ENCODE measurements at places on chromosomes 4 and X.
A peak's percentile ranks its signal among the peaks of the same experiment; 100 is the strongest.

DNA sequence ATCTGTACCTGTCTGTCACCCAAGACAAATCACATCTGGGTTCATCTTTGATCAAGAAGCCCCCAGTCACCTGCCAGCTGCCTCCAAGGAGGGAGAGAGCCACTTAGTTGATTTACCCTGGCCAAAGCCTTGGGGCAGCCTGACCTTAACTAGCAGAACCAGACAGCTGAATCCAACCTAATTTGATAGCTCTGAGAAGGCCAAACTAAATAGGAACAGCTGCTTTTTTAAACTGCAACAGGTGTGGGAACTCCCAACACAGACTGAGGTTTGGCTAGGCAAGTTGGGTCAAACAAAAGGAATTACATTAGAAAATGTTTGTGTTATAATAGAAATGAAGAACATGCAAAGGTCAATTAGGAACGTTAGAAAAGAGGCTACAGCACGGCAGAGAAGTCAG is 375.7 kb downstream of the NLGN4X start:
- no peak for DNase-seq

GRCh38 chr4:142065086-142065647 is 428.8 kb downstream of the IL15 start:
- no peak for DNase-seq

DNA sequence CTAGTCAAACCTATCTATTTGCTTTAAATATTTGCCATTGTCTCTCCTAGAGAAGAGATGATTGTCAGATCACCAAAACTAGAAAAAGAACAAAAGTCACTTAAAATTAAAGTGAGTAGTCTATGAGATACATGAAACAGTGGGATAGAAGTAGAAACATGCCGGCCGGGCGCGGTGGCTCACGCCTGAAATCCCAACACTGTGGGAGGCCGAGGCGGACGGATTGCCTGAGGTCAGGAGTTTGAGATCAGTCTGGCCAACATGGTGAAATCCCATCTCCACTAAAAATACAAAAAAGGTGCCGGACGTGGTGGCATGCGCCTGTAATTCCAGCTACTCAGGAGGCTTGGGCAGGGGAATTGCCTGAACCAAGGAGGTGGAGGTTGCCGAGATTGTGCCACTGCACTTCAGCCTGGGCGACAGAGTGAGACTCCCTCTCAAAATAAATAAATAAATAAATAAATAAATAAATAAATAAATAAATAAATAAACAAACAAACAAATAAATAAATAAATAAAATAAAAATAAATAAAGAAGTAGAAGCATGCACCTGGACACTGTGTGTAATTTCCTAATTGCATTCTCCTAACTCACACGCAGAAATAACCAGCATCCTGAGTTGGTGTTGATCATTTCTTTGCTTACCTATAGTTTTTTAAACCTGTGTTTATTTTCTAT is 299.5 kb downstream of the PDHA2 start:
- DNase-seq: no peak

GRCh38 chrX:103177556-103177955 is 37.4 kb upstream of the BEX4 start:
- no peak for DNase-seq

DNA sequence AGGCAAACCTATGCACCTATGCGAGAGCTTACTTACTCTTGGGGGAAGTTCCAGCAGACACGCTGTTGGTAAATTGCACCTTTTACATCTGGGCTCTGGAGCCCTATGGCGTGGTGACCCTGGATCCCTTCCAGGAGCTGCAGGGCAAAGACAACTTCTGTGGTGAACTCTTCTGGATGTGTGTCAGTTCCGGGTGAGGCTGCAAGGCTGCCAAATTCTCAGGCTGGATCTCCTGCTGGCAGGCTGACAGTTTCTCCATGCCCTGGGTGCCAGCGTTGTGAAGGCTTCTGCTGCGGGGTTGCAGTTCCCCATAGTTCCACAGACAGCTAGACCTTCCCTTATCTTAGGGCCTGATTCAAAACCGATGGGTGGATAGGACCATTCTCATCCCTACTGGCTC is 37.9 kb downstream of the RAP2C start:
- DNase-seq: no peak

DNA sequence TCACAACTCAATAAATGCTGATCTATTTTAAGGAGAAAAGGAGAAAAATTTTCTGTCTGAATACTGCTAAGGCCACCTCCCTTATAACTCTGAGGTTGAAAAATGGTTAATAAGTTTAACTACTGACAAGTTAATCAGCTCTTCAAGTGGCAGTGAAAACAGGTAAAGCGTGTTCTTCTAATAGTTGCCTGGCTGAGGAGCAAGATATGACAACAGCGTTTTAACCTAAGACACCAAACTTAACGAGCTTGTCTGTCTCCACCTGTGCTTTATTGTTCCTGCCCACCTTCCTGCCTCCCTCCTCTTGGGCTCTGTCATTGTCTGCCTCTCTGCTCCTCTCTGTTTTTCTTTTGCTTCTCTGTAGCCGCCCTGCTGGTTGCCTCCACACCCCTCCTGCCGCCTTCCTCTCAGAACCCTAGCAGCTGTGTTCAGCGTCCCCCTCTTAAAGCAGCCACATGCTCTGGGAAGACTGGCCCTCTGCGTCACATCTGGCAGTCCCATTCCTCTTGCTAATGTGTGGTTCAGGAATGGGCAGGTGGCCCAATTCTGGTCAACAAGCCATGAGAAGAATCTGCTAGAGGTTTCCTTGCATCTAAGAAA is 4.3 kb upstream of the TSPAN5 start:
- DNase-seq: no peak

DNA sequence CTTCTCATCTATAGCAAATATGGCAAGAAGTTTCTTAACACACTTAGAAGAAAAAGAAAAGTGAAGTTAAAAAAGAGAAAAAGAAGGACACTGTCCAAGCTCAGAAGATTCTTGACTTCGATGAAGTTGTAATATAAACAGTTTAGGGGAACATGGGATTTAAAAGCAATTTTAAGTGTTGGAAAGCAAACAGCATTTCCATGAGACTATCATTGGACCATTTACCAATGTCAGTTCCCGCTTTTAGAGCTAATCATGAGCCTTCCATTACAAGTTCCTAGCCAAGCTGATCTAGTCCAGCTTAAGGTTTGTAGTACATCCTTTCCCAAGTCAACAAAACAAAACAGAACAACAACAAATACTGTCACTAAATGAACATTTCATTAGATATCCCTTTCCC is 45.1 kb upstream of the FGF2 start:
- DNase-seq: no peak

GRCh38 chr4:103756741-103757140 is 37.0 kb upstream of the TACR3 start:
- no peak for DNase-seq

GRCh38 chrX:31376408-31377022 is 304.7 kb upstream of the FTHL17 start:
- no peak for DNase-seq

DNA sequence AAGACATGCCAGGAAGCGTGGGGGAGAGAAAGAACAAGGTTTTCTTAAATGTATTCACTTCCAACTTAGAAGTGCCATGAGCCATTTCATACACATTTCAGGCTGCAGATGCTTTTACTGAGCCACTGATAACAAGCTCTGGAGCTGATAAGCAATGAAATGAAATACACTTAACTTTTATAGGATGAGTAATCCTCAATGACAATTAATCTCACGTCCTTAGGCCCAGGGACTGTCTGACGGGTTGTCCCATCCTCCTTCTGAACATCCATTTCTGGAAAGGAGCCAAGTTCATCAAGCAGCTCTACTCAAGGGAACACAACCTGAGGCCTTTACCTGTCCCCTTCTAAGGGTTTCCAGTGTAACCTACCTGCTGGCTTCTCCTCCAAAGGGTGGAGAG is 121.2 kb downstream of the PARM1 start:
- no peak for DNase-seq

- DNase-seq: no peak
Observed at GRCh38 chrX:14697451-14697850, 168.1 kb downstream of the GLRA2 start.

- DNase-seq: no peak
Observed at GRCh38 chr4:90113881-90114457, 13.2 kb upstream of the CCSER1 start.

- no peak for DNase-seq
Observed at GRCh38 chr4:14987054-14987453, 15.2 kb upstream of the CPEB2 start.

- DNase-seq: no peak
Observed at GRCh38 chr4:185115827-185116232, 27.2 kb upstream of the SLC25A4 start.

DNA sequence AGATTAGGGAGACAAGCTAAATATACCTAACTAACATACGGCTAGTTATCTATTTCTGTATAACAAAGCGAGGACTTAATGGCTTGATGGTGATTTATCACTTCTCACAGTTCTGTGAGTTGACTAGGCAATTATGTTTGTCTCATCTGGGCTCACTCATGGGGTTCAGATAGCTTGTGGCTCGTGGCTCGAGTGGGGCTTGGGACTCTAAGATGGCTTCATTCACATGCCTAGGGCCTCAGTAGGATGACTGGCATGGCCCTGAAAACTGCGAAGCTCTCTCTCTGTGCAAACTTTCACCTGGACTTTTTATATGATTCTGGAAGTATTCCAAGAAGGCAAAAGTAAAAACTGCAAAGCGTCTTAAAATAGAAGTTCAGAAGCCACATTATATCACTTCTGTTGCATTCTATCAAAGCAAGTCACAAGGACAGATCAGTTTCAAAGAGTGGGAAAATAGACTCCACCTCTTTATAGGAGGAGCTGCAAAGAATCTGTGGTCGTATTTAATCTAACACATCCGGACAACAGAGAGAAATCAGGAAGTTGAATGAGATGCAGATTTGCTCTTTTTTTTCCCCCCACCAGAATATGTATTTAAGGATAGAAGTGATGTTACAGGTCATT is 491.2 kb downstream of the INPP4B start:
- no peak for DNase-seq

DNA sequence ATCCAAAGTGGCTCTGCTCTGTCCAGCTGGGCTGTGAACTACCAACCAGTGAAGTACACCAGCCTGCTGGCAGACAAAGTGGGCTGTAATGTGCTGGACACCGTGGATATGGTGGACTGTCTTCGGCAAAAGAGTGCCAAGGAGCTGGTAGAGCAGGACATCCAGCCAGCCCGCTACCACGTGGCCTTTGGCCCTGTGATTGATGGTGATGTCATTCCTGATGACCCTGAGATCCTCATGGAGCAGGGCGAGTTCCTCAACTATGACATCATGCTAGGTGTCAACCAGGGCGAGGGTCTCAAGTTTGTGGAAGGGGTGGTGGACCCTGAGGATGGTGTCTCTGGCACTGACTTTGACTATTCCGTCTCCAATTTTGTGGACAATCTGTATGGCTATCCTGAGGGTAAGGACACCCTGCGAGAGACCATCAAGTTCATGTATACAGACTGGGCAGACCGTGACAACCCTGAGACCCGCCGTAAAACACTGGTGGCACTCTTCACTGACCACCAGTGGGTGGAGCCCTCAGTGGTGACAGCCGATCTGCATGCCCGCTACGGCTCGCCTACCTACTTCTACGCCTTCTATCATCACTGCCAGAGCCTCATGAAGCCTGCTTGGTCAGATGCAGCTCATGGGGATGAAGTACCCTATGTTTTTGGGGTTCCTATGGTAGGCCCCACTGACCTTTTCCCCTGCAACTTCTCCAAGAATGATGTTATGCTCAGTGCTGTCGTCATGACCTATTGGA is 22.6 kb downstream of the NLGN3 start:
- DNase-seq: no peak

GRCh38 chr4:138919094-138919936 is 96.3 kb upstream of the NOCT start:
- peak; percentile 84 for DNase-seq

GRCh38 chr4:114025176-114025777 is 45.8 kb upstream of the ARSJ start:
- no peak for DNase-seq
